Smooth muscle cell of the umbilical artery (primary cell): ENCODE measurements at places on chromosomes 11 and 22. TPM values are rescaled to one million over a fixed set of nuclear protein-coding genes. Genes with fewer than 3 reads are reported as not detected.

Gene TSGA10IP
- not detected in 2 replicates for total RNA-seq

Gene PDGFD
- 0.83 and 3.0 TPM in 2 replicates for total RNA-seq

Gene TUBA8
- total RNA-seq = 0.18 TPM in 1 of 2 replicates, not detected in the other

Gene CCDC116
- under 0.01 and 0.18 TPM in 2 replicates for total RNA-seq

Gene SCGB1D2
- total RNA-seq = not detected in 2 replicates

Gene OR6A2
- total RNA-seq = 0.30 and 1.2 TPM in 2 replicates

Gene DUSP8
- total RNA-seq = 0.59 and 1.3 TPM in 2 replicates

Gene CD6
- not detected in 2 replicates for total RNA-seq

Gene ALKBH8
- 10.7 and 13.6 TPM in 2 replicates for total RNA-seq

Gene CNIH2
- total RNA-seq = 0.37 TPM in 1 of 2 replicates, not detected in the other

Gene SLC43A3
- 38.6 and 49.6 TPM in 2 replicates for total RNA-seq

Gene MMP12
- 0.18 and 1.2 TPM in 2 replicates for total RNA-seq

Gene MFNG
- 0.28 and 0.59 TPM in 2 replicates for total RNA-seq

Gene TMEM191C
- 0.30 and 1.6 TPM in 2 replicates for total RNA-seq

Gene DEPDC7
- 6.5 and 8.9 TPM in 2 replicates for total RNA-seq

Gene MMP11
- total RNA-seq = 14.0 and 15.4 TPM in 2 replicates

Gene MRGPRX3
- total RNA-seq = not detected in 2 replicates

Gene KRTAP5-9
- not detected in 2 replicates for total RNA-seq

Gene LUZP2
- total RNA-seq = 1.1 and 8.0 TPM in 2 replicates
